ENCODE measurements at places on chromosomes 1 and 21.

DNA sequence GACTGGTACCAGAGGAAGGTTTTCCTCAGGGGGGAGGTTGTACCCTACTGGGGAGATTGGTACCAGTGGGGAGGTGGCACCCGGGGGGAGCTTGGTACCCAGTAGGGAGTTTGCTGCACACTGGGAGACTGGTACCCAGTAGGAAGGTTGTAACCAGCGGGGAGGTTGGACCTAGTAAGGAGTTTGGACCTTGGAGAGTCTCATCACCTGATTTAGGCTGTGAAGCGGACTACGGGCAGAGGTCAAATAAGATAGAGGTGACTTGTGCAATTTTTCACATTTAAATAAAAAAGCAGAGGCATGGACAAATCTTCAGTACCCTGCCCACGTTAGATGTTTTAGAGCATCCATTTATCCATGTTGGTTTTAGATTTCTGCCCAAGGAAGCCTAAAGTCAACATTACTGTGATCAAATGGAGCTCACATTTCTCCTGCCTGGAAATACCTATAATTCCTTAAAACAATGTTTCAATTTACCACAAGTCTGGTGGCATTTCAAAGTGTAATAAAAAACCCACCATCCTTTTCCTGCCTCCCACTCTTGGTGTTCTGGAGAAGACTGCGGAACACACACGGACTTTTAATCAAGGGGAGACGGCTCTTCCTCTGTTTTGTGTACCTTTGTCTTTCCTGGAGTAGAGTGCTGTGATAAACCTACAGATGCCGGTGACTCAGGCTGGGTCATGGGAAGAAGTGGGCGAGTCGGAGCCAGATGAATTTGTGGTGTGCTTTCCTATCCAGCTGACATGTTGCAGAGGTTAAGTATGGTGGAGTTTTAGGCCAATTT is 36.2 kb upstream of the MRPS6 start:
- peak; percentile 75 for DNase-seq

- DNase-seq, result no peak
Observed at GRCh38 chr21:25938658-25939395, 204.1 kb downstream of the GABPA start.

GRCh38 chr1:198072177-198072576 is 84.6 kb upstream of the NEK7 start:
- DNase-seq, result peak; percentile 17

GRCh38 chr1:42837709-42838108 is 8.7 kb upstream of the ZNF691 start:
- DNase-seq, result no peak

- DNase-seq, result no peak
Observed at GRCh38 chr1:197919346-197920066, 2.3 kb downstream of the LHX9 start.

GRCh38 chr1:172380441-172381244 is 39.8 kb upstream of the C1orf105 start:
- DNase-seq, result no peak

DNA sequence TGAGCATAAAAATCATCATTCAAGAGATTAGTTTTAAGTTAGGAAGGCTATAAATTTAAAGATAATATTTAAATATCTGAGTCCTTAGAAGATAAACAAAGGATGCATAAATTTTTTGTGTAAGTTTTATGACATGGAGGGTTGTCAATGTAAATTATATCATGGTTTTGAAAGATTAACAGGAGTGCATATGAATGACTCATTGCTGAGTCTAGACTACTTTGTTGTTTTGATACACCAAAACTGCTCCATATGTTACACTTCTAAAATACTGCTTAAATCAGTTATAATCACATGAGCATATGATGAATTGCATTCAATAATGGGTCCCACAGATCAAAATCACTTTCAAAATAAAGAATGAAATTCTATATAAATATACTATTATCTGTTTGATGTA is 312.5 kb downstream of the KCNT2 start:
- DNase-seq, result peak; percentile 67

GRCh38 chr1:223056802-223057201 is 86.2 kb downstream of the TLR5 start:
- DNase-seq, result no peak

GRCh38 chr21:28699596-28700259 is 292.9 kb downstream of the LTN1 start:
- no peak for DNase-seq

- no peak for DNase-seq
Observed at GRCh38 chr1:84969489-84970250, 27.2 kb downstream of the MCOLN2 start.

DNA sequence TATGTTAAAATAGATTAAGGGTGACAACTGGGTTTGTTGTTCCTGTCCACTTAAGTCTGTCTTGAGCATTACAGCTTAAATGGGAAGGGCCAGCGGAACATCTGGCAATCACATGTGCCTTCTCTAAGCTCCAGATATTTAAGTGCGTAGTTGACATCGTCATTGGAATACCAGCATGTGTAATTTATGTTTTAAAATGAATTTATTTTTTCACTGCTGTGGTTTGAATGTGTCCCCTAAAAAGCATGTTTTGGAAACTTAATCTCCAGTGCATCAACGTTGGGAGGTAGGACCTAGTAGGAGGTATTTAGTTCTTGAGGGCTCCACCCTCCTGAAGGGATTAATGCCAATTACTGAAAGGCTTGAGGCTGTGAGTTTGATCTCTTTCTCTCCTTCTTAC is 13.4 kb downstream of the ZCCHC17 start:
- DNase-seq, result peak; percentile 35

GRCh38 chr1:109771712-109772657 is 8.3 kb upstream of the EPS8L3 start:
- no peak for DNase-seq

GRCh38 chr1:218945050-218945449 is 228.6 kb upstream of the LYPLAL1 start:
- DNase-seq, result peak; percentile 72

- DNase-seq, result no peak
Observed at GRCh38 chr1:3176028-3176427, 107.0 kb downstream of the PRDM16 start.

GRCh38 chr1:9355503-9355902 is 62.8 kb downstream of the SPSB1 start:
- no peak for DNase-seq

DNA sequence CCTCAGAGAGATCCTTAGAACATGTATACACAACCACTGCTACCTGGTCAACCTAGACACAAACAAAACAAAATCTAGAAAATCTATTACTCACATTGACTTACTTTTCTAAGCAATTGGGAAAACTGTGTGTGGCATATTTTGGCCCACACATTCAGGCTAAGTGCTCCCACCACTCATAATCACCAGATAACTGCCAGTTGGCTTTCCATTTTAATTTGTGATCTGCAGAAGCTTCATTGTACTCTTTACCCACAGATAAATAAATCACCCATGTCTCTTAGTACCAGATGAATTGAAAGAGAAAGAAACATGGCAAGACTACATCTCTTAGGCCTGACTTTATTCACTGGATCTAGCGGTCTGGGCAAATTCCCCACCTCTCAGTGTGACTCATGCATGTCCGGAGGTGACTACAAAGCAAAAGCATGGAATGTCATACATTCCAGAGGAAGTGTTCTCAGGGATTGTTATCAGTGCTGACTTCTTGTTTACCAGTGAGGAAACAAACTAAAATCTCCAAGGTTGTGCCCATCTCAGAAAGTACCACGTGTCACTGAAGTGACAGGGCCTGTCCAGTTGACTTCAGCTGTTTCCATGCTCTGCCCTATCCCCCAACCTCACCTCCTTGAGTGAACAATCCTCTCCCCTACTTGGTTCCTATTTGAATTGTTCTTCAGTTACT is 52.4 kb upstream of the BCL10 start:
- DNase-seq, result peak; percentile 99

DNA sequence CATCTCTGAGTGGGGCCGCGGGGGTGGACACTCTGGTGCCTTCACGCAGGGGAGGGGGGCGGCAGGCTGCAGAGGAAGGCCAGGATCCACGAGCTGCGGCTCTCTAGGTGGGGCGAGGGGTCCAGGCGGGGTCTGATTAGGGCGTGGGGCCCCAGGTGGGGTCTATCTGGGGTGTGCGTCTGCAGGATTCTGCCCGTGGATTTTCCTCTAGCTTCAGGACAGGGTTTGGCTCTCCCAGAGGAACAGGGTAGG is 6.3 kb downstream of the JMJD4 start:
- no peak for DNase-seq

GRCh38 chr1:42157667-42158066 is 4.5 kb downstream of the GUCA2B start:
- no peak for DNase-seq

DNA sequence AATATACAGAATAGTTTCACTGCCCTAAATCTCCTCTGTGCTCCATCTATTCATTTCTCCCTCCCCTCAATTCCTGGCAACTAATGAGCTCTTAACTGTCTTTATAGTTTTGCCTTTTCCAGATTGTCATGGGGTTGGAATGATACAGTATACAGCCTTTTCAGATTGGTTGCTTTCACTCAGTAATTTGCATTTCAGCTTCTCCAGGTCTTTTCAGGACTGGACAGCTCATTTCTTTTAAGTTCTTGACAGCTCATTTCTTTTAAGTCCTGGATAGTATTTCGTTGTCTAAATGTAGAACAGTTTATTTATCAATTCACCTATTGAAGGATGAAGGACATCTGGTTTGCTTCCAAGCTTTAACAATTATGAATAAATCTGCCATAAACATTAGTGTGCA is 22.6 kb downstream of the KRTAP21-3 start:
- DNase-seq, result no peak

- no peak for DNase-seq
Observed at GRCh38 chr1:14426854-14427253, 171.6 kb upstream of the KAZN start.

DNA sequence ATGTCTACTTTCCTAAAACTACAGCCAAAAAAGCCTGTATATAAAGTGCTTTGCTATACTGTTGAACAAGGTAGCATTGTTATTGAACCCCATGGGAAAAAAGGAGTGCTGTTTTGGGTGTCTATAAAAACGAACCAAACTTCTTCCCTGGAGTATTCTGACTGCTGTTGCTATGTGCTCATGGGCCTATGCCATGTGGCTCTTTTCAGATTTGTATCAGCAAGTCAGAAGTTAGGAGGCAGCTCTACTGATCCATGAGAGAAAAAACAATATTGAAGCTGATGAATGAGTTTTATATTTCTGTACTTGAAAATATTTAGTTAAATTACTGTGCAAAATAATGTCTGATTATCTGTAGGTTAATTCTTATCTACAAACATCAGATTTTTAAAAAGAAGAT is 66.5 kb downstream of the ADGRL2 start:
- DNase-seq, result no peak

GRCh38 chr1:168230709-168231108 is 4.9 kb downstream of the SFT2D2 start:
- DNase-seq, result no peak

GRCh38 chr21:25491267-25491666 is 116.0 kb downstream of the MRPL39 start:
- DNase-seq, result no peak

DNA sequence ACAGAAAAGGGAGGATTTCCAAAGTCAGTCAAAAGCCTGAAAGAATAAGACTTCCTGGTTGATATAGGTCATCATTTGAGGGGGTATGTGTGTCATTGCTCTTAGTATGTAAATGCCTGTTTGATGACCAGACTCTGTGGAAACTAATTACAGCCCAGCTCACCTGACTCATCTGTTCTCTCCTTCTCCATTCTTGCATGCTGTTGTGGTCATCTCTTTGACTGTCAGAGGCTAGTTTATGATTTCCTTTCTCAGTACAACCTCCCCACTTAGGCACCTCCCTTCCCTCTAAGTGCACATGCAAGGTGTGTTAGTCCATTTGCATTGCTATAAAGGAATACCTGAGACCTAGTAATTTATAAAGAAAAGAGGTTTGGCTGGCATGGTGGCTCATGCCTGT is 2.4 kb upstream of the C1orf116 start:
- peak; percentile 72 for DNase-seq

DNA sequence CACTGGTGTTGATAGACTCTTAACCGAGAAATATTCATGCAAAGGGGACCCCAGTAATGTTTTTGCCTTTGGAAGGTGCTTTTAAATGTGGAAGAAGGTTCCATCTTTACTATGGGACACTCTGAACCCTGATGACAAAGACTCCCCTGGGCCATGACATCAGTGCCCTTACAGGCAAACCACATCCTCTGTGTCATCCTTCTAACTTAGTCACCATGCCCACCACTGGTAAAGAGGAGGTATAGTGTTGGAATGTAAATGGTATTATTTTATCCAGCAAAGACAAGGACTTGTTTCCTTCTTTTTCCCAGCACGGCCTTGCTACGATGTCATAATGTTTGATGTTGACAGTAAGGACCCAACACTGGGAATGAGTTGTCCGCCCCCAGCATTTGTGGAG is 12.6 kb downstream of the METTL13 start:
- DNase-seq, result peak; percentile 54

GRCh38 chr1:59223989-59224634 is 72.8 kb upstream of the FGGY start:
- DNase-seq, result peak; percentile 37

- no peak for DNase-seq
Observed at GRCh38 chr1:27136998-27137542, 17.9 kb downstream of the SLC9A1 start.

DNA sequence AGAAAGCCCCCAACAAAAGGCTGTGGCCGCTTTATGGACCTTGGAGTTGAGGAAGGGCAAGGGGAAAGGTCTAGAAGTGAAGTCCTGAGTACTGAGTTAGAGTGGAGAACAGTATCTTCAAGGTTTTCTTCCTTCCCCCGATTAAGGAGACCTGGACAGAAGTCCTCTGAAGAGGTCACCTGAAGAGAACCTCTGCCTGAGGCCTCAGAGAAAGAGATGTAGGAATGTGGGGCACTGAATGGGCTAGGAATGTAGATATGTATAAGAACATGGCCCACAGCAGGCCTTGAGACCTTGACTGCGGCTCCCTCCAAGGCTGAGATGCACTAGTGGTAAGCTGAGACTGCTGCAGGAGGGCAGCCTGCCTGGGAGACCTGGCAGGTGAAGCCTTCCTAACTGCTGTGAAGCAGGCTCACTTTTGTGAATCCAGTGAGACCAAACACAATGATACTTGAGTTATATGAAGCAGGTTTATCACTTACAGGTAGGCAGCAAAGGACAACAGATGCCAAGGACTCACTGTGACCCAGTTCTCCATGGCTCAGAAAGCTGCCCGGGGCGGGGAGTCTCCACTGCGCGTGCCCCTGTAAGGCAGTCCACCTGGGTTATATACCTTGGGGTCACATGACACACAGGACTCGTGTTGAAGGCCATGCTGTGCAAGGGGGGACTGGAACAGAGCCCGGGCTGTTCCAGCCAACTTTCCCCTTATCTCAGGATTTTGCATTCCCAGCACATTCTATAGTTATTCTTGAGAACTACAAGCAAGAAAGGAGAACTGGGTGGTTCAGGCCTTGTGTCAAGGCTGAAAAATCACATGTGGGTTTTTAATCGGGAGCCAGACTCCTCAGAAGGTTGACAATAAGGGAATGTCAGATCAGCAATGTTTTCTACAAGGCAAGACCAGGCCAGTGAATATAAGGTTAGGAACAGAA is 78.8 kb upstream of the PPM1J start:
- DNase-seq, result no peak

- no peak for DNase-seq
Observed at GRCh38 chr1:40583980-40584379, 52.5 kb downstream of the ZNF684 start.

DNA sequence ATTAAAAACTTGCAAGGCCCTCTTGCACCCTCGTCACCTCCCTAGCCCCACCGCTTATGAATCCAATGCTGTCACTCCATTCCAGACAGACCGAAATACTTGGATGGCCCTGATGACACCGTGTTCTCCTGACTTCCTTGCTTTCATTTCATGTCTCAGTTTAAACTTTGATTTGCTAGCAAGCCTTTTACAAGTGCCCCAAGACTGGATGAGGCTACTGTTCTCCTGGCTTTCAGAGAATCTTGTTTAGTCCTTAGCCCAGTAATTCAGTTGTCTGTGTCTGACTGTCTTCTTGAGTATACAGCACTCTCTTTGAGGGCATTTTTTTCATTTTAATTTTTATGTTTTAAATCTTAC is 824 bp upstream of the IFI44L start:
- DNase-seq, result no peak

Data from iris pigment epithelial cell (primary cell).